HFFc6 (cell line): ENCODE measurements at places on chromosomes 7 and 10. TPM values are rescaled to one million over a fixed set of nuclear protein-coding genes. Genes with fewer than 3 reads are reported as not detected.

DNA sequence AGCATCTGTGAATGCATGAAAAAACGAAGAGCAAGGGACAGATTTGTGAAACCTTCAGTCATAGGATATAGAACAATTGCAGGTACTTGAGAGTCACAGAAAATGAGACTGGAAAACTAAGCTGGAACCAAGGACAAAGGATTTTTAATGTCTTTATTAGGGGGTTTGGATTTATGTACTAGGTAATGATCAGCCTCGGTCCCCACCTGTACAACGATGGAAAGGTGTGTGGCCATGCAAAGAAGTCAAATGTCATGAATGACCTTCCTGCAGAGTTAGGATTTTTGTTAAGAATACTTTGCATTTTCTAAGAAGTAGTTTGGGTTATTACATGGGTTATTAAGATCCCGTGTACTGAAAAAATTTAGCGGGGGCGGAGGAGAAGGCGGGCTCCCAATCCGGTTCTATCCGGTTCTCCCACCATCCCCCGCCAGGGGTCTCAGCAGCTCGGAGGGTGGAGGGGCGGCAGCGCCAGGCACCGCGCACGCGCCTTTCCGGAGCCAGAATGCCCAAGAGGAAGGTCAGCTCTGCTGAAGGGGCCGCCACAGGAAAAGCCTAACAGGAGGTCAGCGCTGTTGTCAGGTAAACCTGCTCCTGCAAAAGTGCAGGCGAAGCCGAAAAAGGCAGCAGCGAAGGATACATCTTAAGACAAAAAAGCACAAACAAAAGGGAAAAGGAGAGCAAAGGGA, 327.5 kb upstream of the PLXDC2 start:
- no peak for DNase-seq

GRCh38 chr10:43196981-43197833, 59.0 kb downstream of the CSGALNACT2 start:
- DNase-seq = no peak

DNA sequence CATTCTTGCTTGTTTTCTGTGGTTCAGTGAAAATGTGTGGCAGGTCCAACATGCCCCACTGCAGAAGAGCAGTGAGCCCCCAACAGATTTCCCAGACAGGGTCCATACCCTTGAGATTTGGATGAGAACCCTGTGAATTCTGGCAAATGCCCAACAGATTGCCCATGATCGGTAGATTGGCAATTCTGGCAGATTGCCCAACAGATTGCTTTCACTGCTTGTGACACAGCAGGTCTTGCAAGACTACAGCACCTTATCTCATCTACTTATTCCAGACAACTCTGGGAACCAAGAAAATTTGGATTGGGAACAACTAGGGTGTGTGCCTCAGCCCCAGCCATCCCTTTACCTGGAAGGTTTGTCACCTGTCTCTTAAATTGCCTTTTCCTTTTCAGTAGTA, 143.7 kb upstream of the COL1A2 start:
- DNase-seq = no peak

GRID2IP gene
- total RNA-seq = not detected in 3 replicates
